ENCODE measurements at places on chromosomes 6 and 20.

GRCh38 chr20:58150772-58151171, 77.7 kb downstream of the ANKRD60 start:
- DNase-seq, result no peak

DNA sequence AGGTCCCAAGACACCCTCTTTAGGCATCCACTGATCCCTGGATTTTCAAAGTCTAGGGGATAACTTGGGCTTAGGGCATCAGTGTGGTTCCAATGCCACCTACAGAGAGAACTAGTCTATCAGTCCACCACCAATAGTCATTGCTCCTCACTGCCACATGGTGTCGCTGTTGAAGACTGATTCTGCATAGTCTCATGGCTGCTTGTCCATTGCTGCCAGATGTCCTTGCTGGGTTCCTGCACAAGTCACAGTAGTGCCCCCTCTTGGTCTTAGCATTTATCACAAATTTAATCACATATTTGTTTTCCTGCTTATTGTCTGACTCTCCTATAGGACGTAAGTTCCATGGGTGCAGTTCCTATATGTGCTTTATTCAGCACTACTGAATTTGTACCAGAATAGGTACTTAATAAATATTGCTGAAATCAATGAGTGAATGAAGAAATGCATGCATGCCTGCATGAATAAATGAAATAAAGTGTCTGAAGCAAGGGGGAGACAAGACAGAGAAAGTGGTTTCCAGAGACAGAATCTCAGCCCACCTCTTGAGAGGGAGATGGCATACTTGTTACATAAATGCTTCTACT, 45.9 kb upstream of the RALY start:
- peak; percentile 78 for DNase-seq

DNA sequence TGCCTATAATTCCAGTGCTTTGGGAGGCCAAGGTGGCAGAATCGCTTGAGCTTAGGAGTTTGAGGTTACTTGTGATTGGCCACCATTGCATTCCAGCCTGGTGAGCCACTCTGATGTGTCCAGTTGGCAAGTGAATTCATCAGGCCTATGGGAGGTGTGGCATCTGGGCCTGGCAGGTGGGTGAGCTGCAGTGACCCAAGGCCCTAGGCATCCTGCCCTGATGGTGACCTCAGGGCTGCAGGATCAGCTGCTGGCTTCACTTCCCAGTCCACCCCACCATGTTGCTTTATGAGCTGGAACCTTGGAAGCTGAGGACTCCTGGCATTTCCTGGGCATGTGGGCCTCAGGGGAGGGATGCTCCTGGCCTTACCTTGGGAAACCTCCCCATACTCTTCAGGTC, 20.5 kb downstream of the RSPH9 start:
- peak; percentile 52 for DNase-seq

DNA sequence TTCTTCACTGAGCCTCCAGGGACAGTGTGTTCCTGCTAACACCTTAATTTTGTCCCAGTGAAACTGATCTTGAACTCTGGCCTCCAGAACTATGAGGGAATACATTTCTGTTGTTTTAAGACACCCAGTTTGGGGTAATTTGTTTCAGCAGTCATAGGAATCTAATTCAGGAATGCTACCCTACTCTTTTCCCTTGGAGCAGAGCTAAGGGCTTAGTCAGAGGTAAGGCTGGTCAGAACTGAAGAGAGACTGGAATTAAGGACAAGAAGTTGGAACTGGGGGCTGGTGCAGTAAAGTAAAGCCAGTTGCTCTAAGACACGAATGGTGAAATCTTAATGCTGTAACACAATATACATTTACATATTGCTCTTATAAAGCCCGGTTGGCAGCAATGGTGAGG, 809.7 kb downstream of the MAFB start:
- no peak for DNase-seq

- no peak for DNase-seq
Measured at GRCh38 chr6:24963887-24964570, 28.3 kb upstream of the RIPOR2 start.

DNA sequence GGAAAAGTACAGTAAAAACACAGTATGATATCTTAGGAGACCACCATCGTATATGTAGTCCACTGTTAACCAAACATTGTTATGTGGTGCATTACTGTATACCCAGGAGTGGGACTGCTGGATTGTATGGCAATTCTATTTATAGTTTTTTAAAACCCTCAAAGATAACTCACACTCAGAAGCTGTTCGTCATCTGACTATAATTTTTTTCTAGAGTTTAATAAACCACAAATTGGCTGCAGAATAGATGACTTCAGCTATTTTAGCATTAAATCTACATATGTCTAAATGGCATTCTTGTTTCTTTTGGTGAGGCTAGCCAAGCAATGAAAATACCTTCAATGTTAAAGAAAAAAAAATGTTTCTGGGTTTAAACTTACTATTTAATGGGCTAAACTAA, 134.2 kb upstream of the BMP5 start:
- DNase-seq, result no peak

GRCh38 chr6:57224769-57225515, 2.8 kb upstream of the RAB23 start:
- peak; percentile 61 for DNase-seq

GRCh38 chr6:117303323-117303722, 38.0 kb downstream of the VGLL2 start:
- DNase-seq, result no peak

DNA sequence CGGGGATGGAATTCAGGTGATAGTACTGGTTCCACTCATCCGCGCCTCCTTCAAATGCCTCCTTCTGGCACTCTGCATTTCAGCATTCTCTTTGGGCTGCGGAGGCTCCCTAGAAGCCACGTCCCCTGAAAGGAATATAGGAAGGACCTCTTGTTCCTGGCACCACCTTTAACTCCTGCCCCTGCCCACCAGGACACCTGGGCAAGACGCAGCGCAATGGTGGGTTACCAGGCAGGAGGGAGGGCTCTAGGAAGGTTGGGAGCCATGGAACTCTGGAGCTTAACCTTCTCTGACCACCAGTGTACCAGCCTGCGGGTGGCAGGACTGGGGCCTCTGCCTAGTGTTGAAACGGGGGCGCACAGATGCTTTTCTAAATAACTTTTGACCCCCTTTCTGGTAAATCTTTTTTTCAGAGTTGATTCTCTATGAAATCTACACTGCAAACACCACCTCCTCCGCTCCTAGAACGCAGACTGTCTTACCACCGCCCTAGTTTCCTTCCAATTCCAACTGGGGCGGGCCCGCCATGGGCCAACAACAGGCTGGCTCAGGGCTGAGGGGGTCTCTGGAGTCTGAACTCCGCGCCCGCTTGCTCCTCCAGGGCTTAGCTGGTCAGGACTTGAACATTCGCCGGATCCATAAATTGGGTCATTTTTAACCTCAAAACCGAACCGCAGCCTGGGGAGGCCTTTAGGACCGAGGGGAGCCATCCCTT, 871 bp upstream of the SYNDIG1 start:
- no peak for DNase-seq

DNA sequence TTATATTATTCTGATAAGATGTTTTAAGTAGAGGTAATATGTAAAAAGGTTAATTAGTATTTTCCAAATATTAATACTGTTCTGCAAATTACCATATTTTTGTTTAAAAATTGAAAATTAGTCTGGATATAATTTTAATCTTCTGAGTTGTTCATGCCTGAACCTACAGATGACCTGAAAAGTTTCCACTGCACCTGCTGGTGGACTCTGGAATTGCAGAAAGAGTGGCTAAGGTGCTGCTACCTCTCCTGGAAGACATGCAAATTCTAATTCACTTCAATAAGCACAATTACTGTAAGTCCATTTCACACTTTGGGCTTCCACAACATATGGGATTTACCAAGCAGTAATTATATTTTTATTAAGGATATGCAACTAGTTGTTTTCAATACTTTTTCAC, 77.7 kb upstream of the OLIG3 start:
- peak; percentile 46 for DNase-seq

- DNase-seq, result no peak
Measured at GRCh38 chr6:77511860-77512259, 48.6 kb upstream of the HTR1B start.

GRCh38 chr20:60851826-60852704, 400.0 kb upstream of the CDH4 start:
- peak; percentile 26 for DNase-seq

GRCh38 chr6:163860287-163861081, 446.0 kb downstream of the QKI start:
- DNase-seq, result peak; percentile 54

DNA sequence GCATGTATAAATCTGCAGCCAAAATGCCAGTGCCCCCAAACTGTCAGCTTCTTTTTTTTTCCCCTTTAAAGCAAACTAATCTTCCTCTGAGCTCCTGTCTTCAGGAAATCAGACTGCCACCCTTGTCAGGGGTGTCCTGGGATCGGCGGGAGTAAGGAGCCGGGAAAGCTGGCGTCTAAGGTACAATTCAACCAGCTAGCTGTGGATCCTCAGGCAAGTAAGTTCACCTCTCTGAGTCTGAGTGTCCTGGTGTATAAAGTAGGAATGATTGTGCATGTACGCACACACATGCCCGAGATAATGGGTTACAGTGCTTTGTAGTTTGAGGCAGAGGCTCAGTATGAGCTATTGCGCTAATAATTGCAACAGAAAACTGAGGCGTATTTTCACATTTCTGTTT, 98.3 kb downstream of the ANKRD60 start:
- no peak for DNase-seq

DNA sequence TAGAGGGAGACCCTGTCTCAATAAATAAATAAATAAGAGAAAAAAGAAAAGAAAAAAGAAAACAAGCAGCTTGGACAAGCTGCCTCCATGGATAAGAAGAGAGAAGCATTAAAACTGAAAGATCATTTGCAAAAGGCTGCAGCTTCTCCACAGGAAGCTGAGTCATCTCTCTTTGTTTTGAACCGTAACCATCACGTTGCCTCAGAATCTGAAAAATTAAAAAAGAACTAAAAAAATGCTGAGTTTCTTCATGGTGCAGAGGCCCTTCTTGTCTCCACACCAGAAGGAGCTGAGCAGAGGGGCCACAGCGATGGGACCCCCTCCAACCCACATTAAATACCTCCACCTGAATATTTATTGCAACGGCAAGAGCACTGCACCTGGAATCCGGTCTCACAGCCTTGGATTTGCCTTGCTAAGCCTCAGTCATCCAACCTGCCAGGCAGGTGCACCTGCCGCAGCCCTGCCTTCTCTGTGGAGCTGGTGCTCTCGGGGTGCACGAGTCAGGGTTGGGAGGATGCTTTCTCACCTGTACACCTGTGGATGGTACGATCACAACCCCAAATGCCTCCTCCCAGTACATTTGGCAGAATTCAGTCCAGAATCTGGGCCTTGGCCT, 28.1 kb downstream of the TOX2 start:
- peak; percentile 85 for DNase-seq

- DNase-seq, result peak; percentile 45
Measured at GRCh38 chr20:8073024-8073832, 53.7 kb upstream of the TMX4 start.

GRCh38 chr20:40675599-40676221, 13.3 kb downstream of the MAFB start:
- DNase-seq, result no peak
